ENCODE measurements at places on chromosomes 7 and 10.

DNA sequence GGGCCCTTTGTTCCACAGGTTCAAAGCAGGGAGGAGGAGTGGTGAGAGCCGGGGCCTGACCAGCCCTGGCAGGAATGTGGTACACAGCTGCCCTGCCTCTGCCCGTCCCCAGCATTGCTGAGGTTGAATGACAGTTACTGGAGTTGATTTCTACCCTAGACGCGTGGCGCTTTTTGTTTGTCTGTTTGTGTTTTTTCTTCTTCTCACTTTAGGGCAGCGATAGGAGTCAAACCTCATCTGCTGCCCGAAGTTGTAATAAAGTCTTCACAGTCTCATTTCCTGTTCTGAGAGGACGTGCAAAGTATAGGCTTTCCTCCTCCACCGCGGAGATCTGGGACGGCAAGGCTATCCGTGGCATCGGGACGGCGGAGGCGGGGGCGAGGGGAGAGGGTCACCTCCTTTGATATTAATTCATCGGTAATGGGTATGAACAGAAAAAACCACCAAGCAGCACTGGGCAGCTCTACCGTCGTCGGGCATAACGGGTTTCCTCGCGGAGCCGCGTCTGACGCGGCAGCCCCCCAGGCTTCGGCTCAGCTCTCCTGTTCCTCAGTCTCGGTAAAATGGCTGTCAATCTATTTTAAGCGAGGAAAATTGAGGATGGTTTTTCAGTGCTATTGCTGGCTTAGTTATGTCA is 160.8 kb downstream of the LRMDA start:
- DNase-seq = no peak

GRCh38 chr10:29870522-29871044 is 188.8 kb downstream of the JCAD start:
- DNase-seq = no peak

- DNase-seq = no peak
Measured at GRCh38 chr10:1633783-1634182, 103.5 kb downstream of the ADARB2 start.

DNA sequence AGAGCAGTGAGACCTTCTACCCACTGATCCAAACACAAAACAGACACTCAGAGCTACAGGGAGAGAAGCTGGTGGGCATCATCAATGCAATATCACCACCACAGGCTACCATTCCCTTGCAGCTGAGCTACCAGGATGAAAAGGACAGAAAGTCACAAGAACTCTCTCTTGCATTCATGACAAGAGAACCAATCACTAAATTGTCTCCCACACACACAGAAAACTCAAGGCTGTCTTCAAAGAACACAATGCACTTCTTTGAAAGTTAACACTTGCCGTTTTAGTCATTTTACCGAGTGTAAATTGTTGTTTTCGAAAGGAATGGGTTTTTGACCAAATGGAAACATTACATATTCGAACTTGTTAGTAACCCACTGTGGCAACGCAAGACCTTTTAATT is 626.6 kb downstream of the SORCS1 start:
- no peak for DNase-seq

DNA sequence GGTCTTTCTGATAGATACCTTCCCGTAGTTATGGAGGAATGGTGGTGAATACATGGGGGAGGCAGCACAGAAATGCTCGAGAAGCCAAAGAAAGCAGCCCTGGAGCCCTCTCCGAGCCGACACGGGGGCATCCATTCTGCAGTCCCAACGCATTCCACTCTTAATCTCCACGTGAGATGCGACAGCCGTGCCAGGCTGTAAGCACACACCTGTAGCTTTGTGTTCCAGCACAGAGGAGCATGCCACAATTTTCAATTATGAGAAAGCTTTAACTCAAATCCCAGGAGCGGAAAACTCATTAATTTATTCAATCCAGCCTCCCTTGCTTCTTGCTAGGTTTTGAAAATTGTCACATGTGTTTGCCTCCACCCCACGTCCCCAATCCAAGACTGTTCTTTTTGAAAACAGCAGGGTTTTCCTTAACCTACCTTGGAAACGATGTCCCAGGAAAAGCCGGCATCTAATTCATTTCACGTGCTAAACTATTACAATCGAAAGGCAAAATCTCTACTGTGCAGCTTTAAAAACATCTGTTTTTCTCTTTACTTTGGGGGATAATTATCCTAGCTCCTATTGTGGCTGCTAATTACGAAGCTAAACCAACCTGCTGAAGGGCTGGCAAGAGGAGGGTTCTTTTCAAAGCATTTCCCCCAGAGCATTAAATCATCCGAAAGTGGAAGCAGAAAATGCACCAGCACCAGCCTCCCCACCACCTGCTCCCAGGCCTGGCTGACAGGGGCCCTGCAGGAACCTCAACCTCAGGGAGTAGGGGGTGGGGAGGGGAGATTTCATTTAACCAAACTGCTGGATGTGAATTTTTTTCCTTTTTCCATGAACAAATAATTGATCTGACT is 56.0 kb upstream of the CHST15 start:
- no peak for DNase-seq

DNA sequence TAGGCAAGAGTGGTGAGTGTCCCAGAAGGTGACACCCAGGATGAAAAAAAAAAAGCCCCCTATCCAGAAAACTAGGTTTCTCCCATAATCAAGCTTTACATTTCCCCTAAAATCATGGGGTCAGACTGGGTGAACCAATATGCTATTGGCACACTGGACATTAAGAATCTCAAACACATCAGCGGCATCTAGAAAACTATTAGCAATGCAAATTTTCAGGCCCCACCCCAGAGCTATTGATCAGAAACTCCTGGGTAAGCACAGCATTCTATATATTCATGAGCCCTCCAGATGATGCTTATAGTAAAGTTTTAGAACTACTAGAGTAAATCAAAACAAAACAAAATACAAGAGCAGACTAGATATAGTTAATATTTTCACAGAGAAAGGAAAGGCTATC is 36.4 kb downstream of the IQUB start:
- no peak for DNase-seq

- no peak for DNase-seq
Measured at GRCh38 chr10:76168437-76168836, 737.0 kb downstream of the LRMDA start.

- DNase-seq = no peak
Measured at GRCh38 chr10:37680243-37680683, 177.1 kb downstream of the ZNF248 start.

DNA sequence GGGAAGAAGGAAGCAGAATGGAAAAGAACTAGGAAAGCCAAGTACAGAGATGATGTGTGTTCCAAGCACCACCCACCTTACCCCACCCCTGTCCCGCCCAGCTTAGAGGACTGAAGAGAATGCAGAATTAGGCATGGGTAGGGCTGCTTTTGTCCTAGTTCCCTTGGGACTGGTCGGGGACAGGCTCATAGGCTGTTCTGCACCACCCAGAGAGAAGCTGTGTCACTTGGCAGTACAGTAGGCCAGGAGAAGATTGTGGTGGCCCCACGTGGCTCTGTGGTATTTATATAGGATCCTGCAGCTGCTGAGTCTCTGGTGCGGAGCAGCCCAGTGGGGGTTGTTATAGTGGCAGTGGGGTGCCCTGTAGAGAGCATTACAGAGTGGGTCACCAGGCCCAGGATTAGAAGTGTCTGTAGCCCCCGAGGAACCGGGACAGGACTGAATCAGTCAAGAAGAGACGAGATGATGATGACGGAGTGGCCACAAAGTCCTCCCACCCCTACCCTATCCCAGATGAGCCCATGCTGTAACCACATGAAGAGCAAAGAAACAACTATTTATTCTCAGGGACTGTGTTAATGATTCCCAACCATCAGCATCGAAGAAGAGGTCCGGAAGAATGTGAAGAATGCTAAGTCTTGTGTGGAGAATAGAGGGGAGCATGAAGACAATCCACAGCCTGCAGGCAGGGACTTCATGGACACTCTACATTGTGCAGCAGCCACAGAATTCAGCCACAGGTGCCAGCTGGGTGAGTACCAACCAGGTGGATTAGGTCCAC is 88.9 kb downstream of the C1GALT1 start:
- no peak for DNase-seq

- DNase-seq = no peak
Measured at GRCh38 chr10:34018784-34019183, 684.3 kb upstream of the NRP1 start.

- no peak for DNase-seq
Measured at GRCh38 chr7:21766218-21766617, 179.5 kb downstream of the CDCA7L start.

GRCh38 chr7:49037346-49038210 is 113.2 kb downstream of the CDC14C start:
- DNase-seq = no peak

DNA sequence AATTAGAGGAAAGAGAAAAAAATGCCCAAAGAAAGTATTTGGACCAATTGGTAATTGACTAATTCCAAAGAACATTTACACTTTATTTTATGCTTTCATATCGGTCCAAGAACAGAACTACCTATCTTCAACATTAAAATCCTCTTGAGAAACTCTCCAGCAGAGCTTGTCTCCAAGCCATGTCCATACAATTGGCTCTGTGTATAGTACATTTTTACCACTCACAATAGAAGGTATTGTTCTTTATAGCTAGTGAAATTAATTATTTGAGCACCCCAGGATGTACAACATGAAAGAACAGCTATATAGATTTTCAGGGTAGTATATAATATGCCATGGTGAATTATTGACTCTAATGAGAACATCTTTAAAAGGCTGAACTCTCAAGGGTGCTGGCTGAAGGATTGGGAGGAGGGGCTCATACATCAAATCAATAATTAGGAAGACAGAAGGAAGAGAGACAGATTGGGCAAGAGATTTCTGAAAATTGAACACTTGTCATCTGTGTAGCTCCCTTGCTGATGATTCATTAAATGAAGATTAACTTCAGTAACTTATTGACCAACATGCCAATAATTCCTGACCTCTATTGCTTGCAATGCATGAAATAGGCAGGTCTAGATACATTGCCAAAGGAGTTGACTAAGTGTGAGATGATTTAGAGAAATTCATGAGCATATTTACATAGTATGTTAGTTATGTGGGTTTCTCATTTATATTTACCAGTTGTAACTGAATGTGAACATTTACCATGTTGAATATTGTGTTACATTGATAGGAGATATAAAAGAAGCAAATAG is 249.7 kb downstream of the MTERF1 start:
- no peak for DNase-seq

DNA sequence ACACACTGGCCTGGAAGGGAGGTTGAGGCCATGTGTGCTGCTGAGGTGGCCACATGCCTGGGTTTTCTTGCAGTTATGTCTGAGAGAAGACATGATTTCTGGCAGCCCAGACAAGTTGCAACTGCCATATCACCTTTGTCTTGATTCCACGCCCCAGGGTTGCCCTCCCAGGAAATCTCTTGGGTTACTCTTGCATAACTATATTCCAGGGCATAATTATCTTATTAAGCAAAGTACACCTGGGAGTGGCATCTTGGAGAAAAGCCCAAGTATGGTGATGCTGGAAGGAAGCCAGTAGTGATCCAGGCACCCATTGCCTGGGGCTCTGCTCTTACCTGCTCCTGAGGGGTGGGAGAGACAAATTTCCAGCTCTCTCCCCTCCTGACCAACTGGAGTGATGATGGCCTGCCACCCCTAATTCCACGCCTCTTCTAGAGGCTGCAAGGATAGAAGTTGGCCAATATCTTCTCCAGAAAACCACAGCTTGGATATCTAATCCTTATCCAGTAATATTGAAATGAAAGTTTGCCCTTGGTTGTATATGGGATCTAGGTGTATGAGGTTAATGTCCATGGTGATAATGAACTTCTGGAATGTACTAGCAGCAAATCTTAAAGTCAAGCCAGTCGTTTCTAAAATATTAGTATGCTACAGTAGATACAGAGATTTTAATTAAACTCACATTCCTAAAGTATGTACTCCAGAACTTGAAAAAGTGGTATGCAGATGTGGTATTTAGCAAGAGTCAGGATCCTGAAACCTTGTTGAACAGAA is 5.0 kb downstream of the AKR1B10 start:
- DNase-seq = no peak

GRCh38 chr10:48801001-48801421 is 116.3 kb downstream of the WDFY4 start:
- no peak for DNase-seq

GRCh38 chr7:39890411-39890810 is 59.6 kb upstream of the CDK13 start:
- DNase-seq = no peak

DNA sequence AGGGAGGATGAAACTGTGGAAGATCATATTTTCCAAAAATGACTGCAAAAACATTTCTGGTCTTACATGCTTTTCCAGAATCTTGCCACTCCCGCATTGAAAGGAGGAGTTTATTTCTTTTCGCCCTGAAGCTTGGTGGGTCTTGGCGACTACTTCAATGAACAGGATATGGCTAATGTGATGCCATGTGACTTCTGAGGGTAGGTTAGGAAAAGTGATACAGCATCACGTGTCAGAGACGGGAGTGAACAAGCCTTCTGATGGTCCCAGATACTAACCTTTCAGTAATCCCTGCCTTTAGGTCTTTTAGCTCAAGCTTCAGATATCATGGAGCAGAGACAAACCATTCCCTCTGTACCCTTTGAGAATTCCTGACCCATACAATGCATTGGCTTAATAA is 192.2 kb upstream of the HPS1 start:
- DNase-seq = no peak

- no peak for DNase-seq
Measured at GRCh38 chr10:60170250-60170649, 219.4 kb downstream of the ANK3 start.

- DNase-seq = no peak
Measured at GRCh38 chr10:21194510-21194993, 297.4 kb upstream of the NEBL start.

DNA sequence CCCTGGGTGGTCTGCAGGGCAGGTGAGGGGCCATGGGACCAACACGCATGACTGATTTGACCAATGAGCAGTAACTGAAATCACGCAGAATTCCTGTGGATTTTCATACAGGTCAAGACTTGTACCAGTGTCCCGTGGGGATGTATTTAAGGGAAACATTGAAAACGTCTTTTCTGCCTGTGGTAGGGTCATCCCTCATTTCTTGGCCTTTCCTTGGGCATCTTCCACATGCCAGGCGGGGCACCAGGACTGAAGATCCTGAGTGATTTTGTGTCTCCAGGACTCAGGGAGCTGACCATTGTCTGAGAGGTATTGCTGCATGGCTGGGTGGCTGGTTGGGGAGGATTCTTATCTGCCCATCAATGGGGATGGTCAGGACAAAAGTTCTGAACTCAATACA is 289.0 kb downstream of the GLRX3 start:
- no peak for DNase-seq

- no peak for DNase-seq
Measured at GRCh38 chr7:36037121-36037662, 115.9 kb upstream of the EEPD1 start.

DNA sequence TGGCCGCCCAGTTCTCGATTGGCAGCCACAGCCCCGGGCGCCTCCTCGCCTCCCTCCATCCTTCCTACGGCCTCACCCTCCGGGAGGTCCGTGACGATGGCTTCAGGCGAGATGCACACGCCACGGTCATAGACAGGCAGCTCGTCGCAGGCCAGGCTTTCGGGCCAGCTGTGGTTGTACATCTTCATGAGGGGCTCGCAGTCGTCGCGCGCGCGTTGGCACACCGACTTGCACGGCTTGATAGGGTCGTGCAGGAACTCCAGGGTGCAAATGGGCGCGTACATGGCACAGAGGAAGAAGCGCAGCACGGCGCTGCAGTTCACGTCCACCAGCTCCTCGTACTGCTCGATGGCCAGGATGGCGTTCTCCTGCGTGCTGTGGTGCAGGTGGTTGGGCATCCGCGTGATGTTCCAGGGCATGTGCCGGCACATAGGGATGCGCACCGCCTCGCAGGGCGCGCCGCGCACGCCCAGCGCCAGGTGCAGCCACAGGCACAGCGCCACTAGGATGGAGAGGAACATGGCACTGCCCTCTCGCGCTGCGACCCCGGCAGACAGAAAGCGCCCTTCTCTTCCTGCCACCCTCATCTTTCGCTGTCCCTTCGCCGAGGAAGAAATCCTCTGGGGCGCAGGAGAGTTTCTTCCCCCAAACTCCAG is 472 bp downstream of the SFRP4 start:
- no peak for DNase-seq

Measured in stimulated activated CD8-positive, alpha-beta memory T cell treated with anti-CD3 and anti-CD28 coated beads, Interleukin-4, amount 100 ng/mL, for 4 hours (primary cell).